ENCODE measurements at places on chromosomes 4 and X.

DNA sequence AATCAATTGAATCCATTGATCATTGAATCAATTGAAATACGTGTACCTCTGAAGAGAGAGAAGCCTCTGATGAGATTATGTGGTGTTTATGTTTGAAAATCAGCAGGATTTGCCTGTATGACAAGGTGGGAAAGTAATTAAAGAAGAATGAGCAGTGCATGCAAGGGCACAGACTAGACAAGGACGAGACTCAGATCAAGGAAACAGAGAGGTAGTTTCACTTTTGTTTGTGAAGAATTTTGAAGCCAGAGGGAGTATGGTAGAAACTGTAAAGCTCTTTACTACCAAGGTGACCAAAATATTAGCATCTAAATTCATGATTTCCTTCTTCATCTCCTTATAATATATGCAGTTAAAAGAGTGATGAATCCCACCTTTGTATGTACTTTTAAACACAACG lies 1830.0 kb upstream of the IGFBP7 start:
- no peak for DNase-seq

DNA sequence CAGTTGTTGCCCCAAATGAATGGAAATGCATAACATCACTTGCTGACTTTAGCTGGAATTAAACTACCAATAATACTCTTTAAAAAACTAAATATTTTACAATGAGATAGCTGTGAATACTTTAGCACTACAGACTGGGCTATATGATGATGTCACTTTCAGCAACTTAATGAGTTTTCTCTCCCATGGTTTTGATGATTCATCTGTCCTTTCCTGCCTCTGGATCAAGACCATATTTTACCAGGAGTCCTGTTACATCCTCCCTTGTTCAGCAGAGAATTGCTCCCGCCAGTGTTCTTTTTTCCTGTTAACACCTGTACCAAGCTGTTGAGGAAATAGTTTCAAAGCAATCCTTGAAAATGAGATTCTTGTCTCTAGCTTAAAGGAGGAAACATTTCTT lies 543.0 kb downstream of the SPRY1 start:
- peak; percentile 63 for DNase-seq

DNA sequence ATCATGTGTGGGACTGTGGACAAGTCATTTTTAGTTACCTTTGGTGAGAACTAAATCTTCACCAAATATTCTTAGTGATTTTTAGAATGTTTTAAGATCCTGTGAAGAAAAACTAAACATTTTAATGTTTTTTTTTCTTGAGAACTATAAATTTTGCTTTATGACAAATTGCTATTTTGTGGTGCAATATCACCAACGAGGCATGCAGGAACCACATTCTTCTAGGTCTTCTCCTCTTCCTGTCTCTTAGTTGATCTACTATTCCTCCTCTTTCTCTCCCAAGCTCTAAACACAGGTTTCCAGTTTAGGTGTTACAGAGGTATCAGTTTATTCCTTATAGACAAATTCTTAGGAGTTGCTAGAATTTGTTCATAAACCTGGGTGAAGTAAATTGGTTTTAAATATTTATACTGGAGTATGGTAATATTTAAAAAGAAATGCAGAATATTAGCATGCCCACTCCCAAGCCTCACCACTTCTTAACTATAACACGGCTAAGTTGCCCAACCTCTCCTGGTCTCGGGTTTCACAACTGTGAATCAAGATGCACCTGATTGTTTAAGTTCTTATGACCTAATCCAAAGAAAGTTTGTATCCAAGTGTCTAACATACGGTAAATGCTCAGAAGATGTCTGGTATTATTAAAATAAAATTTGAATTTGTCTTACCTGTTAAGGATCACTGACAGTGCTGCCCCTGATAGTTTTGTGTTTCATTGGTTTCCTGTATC lies 56.5 kb upstream of the CLNK start:
- DNase-seq, result no peak

DNA sequence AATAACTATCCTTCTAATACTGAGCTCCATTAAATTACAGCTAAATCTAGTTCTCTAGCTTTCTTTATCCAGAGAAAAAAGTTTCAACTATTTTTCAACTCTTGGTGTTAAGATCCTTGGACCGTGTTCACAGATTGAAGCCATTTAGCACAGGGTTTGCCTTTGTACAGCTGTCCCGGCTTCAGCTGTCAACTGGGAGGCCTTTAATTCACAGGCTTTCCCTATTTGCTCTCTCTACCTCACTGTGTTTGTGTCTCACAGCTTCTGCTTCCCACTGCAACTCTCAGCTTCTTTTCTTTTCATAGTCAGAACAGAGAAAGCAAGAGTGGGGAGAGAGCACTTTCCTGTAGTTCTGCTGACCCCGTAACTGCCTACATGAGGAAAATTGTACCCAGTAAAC lies 76.9 kb upstream of the SMAD1 start:
- DNase-seq, result no peak

DNA sequence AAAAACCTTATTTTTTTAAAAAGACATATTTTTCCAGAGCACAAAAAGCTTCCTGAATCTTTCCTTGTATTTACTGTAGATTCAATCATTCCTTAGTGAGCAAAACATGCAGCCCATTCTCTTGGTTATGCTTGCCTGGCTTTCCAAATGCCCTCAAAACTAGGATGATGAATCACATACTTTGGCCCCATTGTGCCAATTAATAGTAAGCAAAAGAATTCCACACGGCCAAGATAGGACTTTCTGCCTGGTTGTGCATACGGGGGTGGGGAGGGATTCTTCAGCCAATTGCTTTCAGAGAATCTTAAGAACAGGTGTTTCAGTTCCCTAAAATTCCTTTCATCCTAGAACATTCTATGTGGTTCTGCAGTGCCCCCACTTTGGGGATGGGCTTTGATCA lies 7.0 kb downstream of the RAI2 start:
- DNase-seq, result no peak

DNA sequence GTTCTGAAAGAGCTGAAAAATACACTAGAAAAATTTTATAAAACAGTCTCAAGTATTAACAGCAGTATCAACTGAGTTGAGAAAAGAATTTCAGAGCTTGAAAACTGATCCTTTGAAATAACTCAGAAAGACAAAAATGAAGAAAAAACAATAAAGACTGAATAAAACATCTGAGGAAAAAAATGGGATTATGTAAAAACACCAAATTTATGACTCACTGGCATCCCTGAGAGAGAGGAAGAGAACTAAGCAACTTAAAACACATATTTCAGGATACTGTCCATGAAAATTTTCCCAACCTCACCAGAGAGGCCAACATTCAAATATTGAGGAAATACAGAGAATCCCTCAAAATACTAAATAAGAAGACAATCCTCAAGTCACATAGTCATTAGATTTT lies 22.9 kb downstream of the PABPC4L start:
- no peak for DNase-seq

DNA sequence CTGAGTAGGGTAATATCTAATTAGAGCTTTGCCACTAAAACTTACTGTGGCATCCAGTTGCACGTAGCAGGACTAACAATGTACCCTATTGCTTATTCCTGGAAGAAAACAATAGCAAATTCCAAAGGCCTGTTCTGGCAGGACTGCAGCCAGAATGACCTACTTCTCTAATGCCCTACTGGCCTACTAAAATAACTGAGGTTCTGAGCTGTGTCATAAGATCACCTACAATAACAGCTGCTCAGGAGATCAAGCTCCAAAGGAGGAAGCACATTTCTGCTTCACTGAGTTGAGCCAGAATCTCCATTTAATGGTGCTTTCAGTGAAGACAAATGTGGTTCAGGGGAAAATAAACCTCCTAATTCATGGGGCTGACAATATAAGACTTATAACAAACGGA lies 42.2 kb upstream of the CXCL8 start:
- no peak for DNase-seq

DNA sequence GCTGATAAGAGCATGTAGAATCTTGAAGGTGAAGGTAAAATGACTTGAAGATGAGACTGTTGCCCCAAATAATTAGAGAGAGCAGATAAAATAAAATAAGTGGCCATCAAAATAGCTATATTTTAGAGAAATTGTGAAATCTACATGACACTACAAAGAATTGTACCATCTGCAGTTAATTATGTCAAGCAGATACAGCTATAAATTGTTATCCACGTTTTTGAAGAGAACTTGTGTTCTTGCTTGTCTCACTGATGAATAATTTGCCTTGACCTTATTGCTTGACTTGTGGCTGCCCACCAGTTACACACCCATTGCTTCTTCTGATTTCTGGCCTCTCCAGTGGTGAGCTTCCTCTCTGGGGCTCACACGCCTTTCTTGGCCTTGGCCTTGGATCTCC lies 75.8 kb upstream of the TNIP3 start:
- no peak for DNase-seq

DNA sequence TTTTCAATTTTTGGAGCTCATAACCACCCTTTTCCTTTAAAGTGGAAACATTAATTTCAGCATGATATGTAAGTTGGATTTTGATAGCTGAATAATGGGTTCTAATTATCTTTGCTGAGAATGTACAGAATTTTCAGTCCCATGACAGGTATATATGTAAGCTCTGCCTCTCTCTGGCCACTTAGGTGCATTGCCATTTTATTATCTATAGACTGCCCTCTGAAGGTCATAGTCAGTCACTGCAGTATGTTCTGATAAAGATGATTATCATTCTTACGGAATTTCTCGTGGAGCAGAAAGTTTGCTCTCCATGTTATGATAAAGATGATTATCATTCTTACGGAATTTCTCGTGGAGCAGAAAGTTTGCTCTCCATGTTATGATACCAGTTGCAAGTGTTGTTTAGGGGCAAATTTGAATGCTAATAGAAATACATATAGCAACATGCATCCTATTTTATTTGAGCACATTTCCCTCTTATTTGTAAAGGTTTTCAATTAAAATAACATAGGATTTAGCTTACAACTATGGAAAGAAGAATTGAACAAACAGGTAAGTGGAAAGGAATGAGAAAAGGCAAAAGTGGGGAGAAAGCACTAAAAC lies 10.4 kb downstream of the AFP start:
- DNase-seq, result no peak

GRCh38 chr4:152255437-152255836 lies 280.5 kb downstream of the FBXW7 start:
- no peak for DNase-seq

DNA sequence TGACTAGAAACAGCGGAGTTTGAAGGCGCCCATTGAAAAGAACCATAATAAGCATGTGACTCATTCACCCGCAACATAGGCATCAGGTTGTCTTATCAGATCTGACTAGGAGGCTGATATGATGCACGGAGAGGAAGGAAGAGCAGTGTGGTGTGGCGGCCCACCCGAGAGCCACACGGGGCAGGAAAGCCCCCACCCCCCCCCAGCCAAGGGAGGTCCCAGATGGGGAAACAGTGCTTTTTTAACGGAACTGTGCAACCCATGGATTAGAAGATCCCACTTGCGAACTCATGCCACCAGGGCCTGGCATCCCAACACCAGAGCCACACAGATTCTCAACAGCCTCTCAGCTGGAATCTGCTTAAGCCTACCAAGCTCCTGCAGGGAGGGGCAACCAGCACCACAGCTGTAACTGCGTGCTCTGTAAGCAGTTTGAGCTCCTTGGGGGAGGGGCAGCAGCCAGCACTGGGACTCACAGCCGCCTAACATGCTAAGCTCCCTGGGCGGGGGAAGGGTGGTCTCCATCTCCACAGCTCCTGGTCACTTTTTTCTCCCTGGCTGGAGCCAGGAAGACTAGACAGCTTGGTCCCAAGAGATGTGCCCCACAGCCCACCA lies 466.2 kb downstream of the PDGFC start:
- no peak for DNase-seq

- no peak for DNase-seq
Observed at GRCh38 chr4:149280806-149281205, 534.8 kb downstream of the IQCM start.

DNA sequence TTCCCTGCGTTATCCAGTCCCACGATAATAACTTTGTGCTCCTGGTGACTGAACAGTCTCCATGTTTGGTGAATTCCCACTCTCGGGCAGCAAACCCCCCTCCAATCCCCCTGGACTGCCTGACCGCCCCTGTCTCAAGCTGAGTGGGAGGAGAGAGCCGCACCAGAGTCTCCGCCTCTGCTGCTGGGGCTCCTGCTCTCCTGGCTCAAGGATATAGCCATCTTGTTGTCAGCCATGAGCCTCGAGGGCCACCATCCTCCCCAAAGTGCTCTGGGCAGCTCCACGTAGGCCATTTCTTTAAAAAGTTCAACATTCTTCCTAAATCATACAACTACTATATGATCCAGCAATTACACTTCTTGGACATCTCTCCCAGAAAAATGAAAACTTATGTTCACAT lies 49.3 kb upstream of the PGRMC1 start:
- no peak for DNase-seq

- DNase-seq, result no peak
Observed at GRCh38 chr4:48167538-48168263, 33.7 kb upstream of the TXK start.

Measured in AG04449 (cell line).